ENCODE measurements at places on chromosomes 7 and 10.

DNA sequence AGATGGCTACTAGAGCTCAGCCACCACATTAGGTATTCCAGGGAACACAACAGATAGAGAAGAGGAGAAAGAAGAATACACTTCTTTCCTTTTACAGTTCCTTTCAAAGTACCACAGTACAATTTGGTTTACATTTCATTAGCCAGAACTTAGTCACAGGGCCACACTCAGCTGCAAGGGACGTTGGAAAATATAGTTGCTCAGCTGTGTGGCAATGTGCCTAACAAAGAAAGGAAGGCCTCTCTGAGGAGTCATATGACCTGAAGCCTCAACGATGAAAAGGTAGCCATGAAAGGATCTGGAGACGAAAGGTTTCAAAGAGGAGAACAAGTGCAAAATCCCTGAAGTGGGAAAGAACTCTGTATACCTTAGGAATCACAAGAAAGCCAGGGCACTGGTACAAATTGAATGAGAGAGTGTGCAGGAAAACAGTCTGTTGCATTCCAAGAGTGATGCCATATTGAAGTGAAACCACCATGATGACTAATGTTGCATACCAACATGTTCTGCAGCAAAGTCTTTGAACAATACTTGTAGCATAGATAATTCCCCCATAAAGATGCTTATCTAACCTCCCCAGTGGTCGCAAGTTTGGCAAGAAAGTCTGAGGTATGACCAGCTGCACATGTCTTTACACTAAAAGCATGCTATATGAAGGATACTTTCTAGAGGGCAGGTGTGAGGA, 278.9 kb downstream of the HPSE2 start:
- no peak for DNase-seq
- H3K4me1 ChIP-seq: peaks cover 39% of the 10 kb centered on the region
- H3K27ac ChIP-seq: peak overlapping the region; percentile 70
- H3K4me3 ChIP-seq: no peak overlapping the region

DNA sequence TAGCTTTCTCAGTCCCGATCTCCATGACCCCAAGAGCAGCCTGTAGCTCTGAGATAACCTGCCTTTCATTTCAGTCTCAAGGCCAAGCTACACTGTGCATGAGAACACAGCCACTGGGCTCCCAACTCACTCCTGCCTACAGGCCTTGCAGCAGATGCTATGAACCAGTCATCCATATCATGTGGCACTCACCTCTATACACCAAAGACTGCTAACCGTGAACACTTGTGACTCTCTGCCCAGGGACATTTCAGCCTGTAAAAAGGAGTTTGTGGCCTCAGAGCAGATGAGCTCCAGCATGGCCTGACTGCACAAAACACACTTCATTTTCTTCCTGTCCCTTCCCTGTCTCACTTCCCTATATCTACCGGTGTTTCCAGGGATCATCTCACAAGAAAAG, 56.9 kb upstream of the NPY start:
- H3K27ac ChIP-seq: no peak overlapping the region
- H3K27me3 ChIP-seq: no peaks in the 10 kb centered on the region
- H3K4me1 ChIP-seq: no peaks in the 10 kb centered on the region
- no peak for DNase-seq
- no peaks in the 10 kb centered on the region for H3K36me3 ChIP-seq

- H3K36me3 ChIP-seq: no peaks in the 10 kb centered on the region
- H3K27me3 ChIP-seq: no peaks in the 10 kb centered on the region
- H3K4me1 ChIP-seq: no peaks in the 10 kb centered on the region
- H3K4me3 ChIP-seq: no peak overlapping the region
- DNase-seq: peak; percentile 5
Observed at GRCh38 chr10:114917927-114918672, 19.9 kb upstream of the TRUB1 start.

GRCh38 chr10:97066877-97067555, 118.7 kb downstream of the SLIT1 start:
- H3K36me3 ChIP-seq: no peaks in the 10 kb centered on the region
- H3K27ac ChIP-seq: no peak overlapping the region
- no peak for DNase-seq
- no peaks in the 10 kb centered on the region for H3K4me1 ChIP-seq
- no peak overlapping the region for H3K4me3 ChIP-seq
